Stimulated activated CD8-positive, alpha-beta memory T cell treated with anti-CD3 and anti-CD28 coated beads, Interleukin-12 subunit alpha, Interleukin-12 subunit beta, amount 100 ng/mL, for 4 hours (primary cell): ENCODE measurements at places on chromosomes 7 and 10.

DNA sequence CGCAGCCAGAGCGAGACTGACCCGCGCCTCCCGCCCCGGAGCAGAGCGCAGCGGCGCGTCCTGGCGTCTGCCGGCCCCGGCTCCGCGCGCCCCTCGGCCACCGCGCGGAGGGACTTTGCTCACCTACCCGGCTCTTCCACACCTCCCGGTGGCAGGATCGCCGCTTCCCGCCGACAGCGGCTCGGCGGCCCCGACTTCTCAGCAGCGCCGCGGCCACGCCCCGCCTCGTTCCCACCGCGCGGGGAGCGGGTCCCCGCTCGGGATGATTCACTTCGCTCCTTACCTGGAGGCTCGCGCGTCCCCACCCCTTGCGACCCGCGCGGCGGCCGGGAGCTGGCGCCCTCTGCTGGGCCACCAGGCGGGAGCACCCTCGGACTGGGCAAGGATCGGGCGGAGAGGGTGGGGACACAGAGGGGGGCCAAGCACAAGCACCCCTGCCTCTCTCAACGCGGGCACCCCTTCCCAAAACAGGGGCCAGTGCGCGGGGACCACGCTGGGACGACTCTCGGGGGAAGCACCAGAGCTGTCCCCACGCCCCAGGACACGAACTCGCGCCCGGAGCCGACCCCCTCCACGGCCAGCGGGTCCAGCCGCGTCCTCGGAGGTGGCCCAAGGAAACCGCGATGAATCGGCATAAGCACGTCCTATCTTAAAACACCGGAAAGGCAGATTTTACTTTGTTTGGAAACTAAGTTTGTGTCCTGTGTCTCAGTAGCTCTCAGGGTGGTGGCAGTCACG is 101.0 kb upstream of the SVIL start:
- peak; percentile 75 for DNase-seq

- DNase-seq, result no peak
Observed at GRCh38 chr10:112774798-112775197, 175.2 kb upstream of the TCF7L2 start.

DNA sequence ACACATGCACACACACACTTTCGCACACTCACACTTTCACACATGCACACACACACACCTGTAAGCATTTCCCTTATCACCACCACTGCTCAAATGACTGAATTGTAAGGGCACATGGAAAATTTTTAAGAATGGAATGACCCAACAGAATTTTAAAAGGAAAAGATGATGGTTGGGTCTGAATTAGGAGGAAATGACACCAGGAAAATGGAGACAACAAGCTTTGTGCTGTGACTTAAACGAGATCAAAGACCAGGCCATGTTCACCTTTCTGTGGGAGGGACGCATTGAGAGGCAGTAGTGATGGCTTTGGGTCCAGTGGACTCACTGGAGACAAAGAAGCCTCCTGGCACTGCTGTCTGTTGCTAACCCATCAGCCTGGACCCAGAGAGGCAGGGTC is 16.7 kb upstream of the C10orf71 start:
- DNase-seq, result no peak

DNA sequence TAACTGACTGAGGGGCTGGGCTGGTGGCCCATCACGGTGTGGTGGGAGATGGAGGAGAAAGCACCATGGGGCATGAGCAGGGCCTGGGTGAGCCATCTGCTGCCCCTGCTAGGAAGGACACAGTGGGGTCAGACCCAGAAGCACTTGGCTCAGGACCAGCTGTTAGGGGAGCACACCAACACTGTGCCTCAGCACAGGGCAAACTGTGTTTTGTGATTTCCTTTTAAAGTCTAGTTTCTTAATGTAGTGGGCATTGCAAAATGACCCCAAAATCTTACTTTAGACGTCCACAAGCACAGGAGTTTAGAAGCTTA is 41.2 kb downstream of the NCAPG2 start:
- DNase-seq, result no peak

DNA sequence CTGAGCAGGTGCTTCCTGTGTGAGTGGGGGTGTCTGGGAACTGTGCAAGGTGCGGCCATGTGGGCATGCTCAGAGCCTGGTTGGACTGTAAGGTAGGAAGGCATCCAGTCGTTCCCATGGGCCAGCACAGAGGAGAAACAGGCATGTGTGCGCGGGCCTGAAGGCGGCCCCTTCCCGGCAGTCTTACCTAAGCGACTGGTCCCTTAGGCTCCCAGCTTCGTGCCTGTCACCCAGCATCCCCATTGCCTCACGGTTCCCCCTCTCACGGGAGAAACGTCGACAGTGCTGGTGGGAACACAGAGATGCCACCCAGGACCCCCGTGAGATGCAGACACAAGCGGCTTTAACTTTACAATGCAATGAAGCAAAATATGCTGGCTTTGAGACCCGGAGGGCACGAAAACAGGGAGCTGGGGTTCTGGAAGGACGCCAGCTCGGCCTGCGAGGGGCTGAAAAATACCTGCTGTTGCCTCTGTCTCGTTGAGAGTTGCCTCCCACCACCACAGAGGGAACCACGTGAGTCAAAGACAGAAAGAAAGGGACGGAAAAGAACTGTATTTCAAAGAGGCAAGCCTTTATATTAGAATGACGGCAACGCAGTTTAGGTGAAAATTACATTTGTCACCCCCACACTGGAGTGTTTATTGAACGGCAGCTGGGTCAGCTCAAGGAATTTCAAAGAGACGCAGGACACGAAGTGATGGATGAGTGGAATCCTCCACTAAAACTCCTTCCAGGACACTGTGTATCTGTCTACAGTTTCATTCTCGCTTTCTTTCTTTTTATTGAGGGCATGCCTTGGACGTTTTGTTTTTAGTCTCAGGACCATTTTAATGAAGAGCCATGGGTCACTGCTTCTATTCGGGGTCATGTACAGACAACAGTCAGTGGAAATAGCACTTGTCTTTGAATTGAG is 128.4 kb downstream of the DNAJB6 start:
- no peak for DNase-seq

DNA sequence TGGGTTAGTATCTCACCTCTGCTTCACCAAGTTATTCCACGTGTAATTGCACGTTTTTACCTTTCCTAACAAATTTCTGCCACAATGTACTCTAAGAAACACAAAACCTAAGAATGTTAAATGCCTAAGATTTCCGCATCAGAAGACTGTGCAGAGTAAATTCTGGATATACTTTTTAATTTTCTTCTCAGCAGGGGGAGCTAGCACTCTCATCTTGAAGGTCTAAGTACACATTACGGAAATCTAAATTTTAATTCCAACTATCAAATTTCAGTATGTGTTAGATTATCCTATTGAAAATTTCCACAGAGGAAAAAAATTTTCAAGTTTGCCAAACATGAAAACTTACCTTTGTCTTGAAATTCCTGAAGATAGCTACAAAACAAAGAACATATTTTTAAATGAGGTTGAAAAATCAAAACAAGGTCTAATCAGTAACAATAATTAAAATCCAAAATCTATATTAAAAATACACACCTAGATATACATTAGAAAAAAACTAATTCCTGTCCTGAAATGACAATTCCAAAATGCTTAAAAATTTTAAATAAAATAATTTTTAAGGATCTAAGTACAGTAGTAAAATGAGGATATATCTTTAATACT is 10.5 kb downstream of the SKAP2 start:
- DNase-seq, result no peak

- no peak for DNase-seq
Observed at GRCh38 chr10:114933588-114933987, 4.4 kb upstream of the TRUB1 start.

GRCh38 chr7:96499532-96499931 is 177.6 kb upstream of the SLC25A13 start:
- DNase-seq, result no peak

DNA sequence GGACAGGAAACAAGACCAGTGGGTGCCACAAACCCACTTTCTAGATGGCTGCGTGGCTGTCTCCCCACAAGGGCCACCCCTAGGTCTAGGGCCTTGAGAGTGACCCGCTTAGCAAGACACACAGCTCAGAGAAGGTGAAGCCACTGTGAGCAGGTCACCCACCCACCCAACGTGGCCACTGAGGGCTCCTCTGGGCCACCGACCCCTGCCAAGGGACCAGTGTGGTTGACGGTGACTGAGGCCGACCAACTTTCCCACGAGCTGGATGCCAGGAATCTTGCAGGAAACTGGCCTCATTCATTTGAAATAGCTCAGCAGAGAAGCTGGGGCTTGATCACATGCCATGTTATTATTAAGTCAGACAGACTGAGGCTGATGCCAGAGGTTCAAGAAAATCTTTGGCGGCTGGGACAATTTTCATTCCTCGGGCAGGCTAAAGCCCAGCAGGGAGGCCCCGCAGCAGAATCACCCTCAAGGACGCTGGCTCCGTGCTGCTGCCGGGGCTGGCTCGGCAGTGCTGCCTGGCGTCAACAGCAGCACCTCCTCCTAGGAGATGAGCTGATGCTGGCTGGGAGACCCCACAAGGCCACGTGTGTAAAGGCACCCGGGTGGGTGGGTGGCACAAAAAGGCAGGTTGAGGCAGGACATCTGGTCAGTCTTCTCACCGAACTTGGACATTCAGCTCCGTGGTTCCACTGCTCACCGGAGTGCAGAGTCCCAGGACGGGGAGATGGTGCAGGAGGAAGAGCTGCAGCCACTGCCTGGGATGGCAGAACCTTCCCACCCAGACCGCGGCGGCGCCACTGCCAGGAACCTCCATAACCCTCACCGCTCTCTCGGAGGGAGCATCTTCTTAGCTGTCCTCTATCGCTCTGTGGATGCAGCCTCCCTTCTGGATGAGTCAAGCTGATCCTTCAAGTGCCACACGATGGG is 57.8 kb downstream of the ZRANB1 start:
- no peak for DNase-seq

DNA sequence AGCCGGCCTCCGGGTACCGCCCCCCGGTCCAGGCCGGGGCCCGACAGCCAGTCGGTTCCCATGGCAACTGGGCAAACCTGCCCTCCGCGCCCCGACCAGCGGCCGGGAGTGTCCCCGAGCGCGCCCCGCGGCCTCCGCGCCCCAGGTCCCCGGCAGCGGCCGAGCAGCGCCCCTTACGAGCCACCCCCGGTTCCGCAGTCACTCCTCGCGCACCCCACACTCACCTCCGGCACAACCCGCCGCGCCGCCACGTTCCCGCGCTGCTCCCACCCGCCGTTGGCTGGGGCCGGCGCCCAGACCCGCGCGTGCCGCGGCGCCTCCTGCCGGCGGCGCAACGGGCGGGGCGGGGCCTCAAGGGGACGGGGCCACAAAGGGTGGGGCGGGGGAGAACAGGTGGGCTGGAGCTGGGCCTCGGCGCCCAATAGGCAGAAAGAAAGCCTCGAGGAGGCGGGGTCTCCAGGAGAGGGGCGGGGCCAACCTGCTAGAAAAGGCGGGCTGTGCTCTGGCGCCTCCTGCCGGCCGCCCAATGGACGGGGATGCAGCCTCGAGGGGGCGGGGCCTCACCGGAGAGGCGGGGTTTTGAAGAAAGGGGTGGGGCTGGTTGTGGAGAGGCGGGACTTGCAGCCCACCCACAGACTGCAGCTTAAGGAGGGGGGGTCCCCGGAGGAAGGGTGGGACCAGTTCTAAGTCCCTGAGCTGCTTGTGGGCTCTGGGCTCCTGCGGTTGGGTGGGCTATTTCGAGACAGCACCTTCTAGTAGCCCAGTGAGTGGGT is at the start of gene RADIL:
RADIL (minus strand) TSS at position 345 of the 773 bp plus-strand sequence. CDS start 5,577 bp downstream, outside the sequence.
- DNase-seq, result peak; percentile 60

- DNase-seq, result no peak
Observed at GRCh38 chr7:107953924-107954303, 49.0 kb downstream of the LAMB1 start.

GRCh38 chr7:376306-377079 is 86.5 kb downstream of the FOXL3 start:
- DNase-seq, result no peak
